ENCODE measurements at places on chromosomes 1 and 21.

DNA sequence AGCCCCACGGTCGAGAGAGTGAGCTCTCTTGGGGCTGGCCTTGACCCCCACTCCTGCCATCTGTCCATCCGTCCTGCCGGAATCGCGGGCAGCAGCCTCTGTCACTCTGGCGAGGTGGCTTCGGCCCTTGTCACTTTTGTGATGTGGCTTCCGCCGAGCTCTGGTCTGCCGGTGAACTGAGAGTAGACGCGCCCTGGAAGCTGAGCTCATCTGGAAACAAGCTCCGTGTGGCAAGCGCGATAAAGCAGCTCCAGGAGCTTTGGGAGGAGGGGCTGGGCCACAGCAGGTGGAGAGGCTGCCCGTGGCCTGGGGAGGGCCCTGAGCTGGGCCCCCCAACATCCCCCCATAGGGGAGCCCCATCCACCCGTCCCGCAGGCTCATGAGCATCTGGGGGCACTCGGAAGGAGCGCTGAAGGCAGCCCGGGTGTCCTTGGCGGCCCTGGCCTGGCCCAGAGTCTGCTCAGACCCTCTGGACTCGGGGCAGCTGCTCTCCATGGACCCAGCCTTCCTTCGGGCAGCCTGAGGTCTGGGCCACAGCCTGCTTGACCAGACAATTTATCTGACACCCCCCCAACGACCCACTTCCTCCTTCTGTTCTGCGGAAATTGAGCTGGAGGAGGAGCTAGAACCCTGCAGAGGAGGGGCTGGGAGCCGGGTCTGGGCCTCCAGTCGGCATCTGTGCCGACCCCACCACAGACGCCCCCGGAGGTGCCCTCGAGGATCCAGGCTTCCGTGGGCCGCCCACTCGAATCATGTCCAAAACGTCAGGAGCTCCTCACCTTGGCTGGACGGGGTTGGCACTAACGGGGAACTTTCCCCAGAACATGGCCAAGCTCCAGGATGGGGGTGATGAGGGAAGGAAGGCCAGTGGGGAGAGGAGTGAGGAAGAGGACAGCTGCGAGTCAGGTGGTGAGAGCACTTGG is 59.1 kb downstream of the SLC19A1 start:
- peak; percentile 26 for DNase-seq

DNA sequence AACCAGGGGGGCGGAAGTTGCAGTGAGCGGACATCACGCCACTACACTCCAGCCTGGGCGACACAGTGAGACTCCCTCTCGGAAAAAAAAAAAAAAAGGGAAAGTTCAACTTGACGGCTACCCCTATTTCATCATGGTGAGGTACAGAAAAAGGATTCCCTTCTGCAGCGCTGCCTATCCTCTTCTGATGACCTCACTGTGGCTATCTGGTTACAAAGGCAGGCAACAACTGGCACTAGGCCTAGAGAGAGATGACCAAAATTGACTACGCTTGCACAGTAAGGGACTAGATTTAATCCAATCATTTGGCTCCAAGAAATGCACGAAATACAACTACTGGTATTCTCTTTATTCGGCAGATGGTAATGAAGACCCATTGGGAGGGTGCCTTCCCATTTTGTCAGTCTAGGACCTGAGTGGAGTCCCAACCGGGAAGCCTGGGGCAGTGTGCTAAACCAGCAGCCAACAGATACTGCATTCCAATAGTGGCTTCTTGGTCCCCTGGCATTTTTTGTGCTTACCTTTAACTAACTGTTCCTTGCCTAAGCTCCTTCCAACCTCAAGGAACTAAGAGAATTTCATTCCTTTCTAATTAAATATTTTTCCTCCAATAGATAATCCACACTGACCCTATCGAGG is 36.6 kb downstream of the ITPKB start:
- DNase-seq = no peak

DNA sequence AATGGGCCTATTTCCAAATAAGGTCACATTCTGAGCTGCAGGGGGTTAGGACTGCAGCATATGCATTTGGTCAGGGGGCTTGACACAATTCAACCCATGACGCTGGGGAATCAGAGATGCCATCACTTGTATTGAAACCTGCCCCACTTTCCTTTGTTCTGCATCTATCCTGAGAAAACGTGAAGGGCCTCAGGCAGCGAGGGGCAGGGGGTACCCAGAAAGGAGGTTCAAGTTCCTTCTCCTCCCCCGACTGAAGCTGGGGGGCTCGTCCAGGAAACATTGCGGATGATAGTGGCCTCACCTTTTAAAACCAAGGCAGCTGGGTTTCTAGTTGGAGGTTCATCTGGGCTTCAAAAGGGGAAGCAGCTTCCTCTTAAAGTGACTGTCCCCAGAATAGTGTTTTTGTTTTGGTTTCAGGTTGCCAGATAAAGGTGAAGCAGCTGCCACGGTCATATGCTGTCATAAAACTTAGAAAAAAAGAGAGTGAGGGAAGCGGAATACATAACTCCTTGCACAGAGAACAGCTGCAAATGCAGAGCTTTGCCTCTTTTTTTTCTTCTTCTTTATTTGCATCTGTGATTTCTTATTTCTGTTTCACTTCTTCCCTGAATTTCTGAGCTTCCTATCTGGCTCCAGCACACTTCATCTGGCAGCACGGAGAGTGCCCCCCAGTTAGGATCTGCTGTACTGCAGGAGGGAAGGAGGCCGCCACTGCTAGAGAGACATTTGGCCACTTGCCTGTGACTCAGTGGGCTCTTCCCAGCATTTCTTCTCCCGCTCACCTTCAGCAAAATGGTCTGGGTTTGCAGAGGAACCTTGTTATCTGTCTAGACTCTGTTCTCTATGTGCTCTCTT is 142.0 kb downstream of the AJAP1 start:
- DNase-seq = peak; percentile 43

- DNase-seq = no peak
Measured at GRCh38 chr1:43352351-43352705, 6.5 kb upstream of the CDC20 start.

- no peak for DNase-seq
Measured at GRCh38 chr1:22288593-22289241, 145.8 kb upstream of the WNT4 start.

DNA sequence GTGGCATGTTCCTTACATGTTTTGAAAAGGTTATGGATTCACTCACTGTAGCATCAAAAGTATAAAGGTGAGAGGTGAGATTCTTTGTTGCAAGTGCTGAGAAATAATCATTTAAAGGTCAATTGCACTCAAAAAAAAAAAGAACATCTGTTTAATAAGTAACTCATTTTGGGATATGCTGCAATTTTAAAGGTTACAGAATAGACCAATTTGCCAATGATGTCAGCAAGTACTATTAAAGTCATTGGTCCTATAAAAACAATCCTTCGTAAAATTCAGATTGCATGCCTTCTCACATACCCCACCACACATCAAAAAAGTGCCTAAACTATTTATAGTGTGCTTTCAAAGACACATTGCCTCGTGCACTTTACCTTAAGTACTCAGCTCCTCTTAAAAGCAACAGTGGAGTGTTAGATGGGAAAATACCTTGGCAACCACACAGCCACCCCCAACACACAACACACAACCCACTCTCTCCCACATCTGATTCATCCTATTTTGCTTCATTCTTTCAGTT is 218.2 kb upstream of the ADGRL2 start:
- DNase-seq = no peak

- no peak for DNase-seq
Measured at GRCh38 chr1:74392840-74393239, 119.6 kb downstream of the LRRC53 start.

- DNase-seq = no peak
Measured at GRCh38 chr1:243956450-243956849, 94.6 kb upstream of the ZBTB18 start.

DNA sequence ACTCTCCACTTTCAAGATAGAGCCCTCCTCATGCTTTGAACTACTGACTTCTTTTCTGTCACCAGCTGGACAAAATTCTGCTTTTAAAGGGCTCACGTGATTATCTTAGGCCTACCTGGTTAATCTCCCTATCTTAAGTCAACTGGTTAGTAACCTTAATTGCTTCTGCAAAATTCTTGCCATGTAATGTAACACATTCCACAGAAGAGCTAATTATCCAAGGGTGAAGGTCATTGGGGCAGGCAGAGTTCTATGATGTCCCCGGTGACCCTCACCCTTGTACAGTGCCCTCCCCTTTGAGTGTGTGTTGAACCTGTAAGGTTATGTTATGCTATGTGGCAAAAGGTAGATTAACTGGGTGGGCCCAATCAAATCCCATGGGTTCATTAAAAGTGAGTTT is 25.2 kb upstream of the FOXE3 start:
- DNase-seq = no peak

GRCh38 chr1:200205216-200205995 is 177.9 kb downstream of the NR5A2 start:
- DNase-seq = no peak

DNA sequence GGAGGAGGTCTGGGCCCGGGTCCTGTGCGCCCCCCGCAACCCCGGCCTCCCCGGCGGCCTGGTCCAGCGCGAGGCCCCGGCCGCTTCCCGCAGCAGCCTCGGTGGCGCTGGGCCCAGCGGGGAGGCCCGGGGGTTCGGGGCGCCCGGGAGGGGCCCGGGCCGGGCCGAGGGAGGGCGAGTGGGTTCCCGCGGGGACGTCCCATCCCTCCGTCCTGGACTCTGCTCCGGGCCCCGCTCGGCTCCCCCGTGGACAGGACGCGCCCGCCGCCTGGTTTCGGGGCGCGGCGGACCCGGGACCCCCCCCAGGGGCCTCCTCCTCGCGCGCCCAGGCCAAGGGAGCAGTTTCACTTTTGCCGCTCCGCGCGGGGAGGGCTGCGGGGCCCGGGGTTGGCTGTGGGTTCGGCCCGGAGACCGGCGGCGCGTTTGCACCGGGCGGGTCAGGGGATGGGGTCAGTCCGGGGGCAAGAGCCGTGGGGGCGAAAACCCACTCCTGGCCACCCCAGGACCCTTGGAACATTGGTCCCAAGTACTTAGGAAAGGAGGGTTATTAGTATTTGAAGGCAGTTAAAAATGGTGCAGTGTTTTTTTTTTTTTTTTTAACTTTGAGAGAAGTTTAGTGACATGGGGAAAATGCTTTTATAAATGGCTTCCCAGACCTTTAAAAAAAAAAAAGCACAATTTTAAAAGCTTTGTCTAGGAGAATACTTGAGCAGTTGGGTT is 677 bp downstream of the AGPAT3 start:
- DNase-seq = peak; percentile 47

DNA sequence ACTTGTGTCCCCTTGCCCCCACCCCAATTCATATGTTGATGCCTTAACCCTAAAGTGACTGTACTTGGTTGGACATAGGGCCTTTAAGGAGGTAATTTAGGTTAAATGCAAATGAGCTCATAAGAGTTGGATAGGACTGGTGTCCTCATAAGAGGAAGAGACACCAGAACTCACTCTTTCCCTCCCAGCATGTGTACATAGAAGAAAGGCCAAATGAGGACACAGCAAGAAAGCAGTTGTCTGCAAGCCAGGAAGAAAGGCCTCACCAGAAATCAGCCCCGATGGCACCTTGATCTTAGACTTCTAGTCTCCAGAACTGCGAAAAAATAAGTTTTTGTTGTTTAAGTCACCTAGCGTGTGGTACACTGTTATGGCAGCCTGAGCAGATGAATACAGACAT is 45.5 kb downstream of the RAB3GAP2 start:
- no peak for DNase-seq

- DNase-seq = no peak
Measured at GRCh38 chr1:50969611-50970508, at the start of gene CDKN2C. CDKN2C (plus strand) TSS chr1:50970245; CDS start chr1:50970369, 124 bp downstream.

- DNase-seq = peak; percentile 43
Measured at GRCh38 chr1:85201340-85202091, 700 bp upstream of the SYDE2 start.

DNA sequence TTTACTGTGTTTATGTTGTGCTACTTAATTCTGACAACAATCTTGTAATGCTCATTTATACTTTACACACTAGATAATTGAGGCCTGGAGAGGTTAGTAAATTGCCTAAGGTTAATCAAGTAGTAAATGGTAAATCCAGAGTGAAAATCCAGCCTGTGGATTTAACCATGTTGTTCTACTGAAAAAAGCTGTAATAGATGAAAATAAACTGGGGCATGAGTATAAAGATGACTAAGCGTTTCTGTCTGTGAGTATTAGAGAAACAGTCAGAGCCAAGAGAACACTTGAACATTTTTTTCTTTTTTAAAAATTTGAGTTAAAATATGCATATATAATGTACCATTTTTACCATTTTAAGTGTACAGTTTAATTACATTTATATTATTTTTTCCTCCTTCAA is 47.9 kb upstream of the LEPR start:
- DNase-seq = no peak

- no peak for DNase-seq
Measured at GRCh38 chr1:226965581-226966440, 25.7 kb downstream of the COQ8A start.

GRCh38 chr1:38009088-38009840 is 3.3 kb upstream of the UTP11 start:
- DNase-seq = no peak

DNA sequence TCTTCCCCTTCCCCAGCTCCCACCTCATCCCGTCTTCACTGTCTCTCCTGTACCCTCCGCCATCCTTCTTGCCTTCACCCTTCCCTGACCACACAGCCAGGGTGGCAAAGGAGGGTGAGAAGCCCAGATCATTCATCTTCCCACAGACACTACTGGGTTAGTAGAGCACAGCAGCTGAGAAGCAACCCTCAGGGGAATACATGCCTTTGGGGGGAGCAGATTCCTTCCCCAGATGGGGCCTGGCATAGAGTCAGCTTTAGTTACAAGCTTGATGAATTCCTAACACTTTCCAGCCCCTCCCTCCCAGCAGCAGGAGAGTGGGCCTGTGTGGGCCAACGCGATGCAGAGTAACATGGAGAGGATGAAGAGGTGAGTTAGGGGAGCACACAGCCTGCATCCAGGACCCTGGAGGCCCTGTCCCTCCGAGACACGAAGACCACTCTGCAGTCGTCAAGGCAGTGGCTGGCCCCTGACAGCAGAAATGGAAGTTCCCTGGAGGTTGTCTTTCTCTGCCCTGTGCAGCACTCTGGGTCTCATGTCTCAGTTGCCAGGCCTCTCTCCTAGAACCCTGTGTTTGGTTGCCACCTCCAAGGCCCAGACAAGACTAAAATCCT is 8.8 kb upstream of the BTG2 start:
- no peak for DNase-seq

DNA sequence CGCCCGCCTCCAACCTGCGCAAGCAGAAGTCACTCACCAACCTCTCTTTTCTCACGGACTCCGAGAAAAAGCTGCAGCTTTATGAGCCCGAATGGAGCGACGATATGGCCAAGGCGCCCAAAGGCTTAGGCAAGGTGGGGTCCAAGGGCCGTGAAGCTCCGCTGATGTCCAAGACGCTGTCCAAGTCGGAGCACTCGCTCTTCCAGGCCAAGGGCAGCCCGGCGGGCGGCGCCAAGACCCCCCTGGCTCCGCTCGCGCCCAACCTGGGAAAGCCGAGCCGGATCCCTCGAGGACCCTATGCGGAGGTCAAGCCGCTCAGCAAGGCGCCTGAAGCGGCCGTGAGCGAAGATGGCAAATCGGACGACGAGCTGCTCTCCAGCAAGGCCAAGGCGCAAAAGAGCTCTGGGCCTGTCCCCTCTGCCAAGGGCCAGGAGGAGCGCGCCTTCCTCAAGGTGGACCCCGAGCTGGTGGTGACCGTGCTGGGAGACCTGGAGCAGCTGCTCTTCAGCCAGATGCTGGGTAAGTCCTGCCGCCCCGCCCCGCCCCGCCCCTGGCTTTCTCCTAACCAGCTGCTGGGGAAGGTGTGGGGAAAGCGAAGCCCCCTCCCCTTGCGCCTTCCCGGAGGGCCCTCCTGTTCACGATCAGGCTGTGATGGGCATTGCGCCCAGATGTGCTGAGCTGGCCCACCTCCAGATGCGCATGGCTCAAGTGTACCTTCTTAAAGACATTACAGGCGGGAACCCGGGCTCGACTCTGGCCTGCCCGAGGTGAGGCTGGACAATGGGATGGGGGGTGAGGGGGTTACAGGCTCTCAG is 110.2 kb downstream of the NAV1 start:
- DNase-seq = no peak

Data from GM18507 (cell line).